ENCODE measurements at places on chromosomes 12 and 14.

- DNase-seq, result no peak
Measured at GRCh38 chr12:1933342-1934051, 15.0 kb upstream of the CACNA2D4 start.

DNA sequence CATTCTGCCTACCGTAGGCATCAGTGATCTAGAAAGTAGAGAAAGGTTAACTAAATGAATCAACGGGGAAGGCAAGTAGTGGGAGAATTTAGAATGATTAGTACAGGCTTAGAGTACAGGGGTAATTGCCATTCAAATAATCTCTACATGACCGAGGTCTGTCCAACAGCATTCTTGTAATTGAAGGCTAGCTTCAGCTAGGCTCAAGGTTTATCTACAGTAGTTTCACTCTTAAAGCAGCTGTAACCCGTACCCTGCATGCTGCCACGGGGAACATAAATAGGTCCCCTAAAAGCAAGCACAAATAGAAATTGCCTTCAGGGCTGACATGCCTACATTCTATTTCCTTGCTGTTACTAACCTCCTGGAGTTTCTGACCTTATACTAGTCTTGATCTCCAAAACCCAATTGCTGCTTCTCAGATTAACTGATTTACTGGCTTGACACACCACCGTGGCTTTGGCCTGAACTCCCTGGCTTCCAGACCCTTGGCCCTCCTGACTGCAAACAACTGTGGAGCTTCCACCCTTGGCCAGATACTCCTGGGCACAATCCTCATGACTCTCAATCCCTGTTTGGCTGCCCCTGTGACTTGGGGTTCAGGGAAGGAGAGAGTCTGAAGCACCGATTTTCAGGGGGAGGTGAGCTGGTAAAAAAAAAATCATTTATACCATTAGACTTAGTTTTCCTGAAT, 242.1 kb upstream of the FOXN3 start:
- DNase-seq, result no peak

GRCh38 chr12:69881771-69882170, 56.7 kb downstream of the MYRFL start:
- DNase-seq, result no peak

GRCh38 chr12:754473-754820, 2.1 kb downstream of the WNK1 start:
- no peak for DNase-seq

GRCh38 chr12:30314506-30315100, 381.1 kb downstream of the IPO8 start:
- no peak for DNase-seq

DNA sequence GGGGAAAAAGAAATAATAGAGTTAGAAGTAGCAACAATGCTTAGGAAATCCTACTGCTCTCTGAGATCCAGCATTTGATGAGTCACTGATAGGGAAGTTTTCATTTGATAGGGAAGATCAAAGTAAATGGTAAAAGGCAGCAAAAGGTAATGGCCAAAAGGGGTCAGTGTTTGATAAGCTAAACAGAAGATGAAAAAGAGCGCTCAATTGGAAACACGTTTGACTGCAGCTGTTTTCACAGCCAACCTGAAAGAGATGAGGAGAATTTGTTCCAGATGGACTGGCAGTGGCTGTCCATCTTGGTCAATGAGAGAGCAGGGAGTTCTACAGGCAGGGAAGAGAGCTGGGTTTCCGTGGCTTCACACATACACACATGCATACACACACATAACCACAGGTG, 264.2 kb downstream of the TMEM132C start:
- DNase-seq, result no peak

GRCh38 chr12:5489017-5489416, 57.1 kb downstream of the NTF3 start:
- DNase-seq, result no peak

DNA sequence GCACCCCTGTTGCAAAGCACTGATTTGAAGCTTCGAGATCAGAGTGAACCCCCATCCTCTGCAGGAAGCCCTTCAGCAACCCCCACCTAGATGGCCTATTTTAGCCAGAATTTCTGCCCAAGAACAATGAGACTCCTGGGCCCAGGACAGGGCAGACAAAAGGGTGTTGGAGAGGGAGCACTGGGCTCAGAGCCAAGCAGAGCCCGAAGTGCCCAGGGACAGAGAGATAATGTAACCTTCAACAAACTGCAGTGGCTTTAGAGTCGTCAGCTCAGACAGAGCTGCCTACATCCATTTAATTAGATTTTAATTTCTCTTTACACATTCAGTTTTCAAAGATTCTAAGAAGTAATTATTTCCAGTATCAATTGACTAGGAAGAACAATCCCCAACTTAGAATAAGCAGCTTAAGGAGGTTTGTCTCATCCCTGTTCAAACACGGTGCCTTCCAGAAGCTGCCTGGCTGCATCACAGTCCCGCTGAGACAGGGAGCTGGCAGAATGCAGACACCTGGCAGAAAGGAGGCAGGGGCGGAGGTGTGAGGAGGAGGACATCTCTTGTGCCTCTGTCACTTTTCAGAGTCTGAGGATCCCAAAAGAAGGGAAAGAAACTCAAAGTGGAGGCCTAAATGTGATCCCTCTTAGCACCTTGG, 504.9 kb upstream of the CCDC196 start:
- DNase-seq, result no peak

DNA sequence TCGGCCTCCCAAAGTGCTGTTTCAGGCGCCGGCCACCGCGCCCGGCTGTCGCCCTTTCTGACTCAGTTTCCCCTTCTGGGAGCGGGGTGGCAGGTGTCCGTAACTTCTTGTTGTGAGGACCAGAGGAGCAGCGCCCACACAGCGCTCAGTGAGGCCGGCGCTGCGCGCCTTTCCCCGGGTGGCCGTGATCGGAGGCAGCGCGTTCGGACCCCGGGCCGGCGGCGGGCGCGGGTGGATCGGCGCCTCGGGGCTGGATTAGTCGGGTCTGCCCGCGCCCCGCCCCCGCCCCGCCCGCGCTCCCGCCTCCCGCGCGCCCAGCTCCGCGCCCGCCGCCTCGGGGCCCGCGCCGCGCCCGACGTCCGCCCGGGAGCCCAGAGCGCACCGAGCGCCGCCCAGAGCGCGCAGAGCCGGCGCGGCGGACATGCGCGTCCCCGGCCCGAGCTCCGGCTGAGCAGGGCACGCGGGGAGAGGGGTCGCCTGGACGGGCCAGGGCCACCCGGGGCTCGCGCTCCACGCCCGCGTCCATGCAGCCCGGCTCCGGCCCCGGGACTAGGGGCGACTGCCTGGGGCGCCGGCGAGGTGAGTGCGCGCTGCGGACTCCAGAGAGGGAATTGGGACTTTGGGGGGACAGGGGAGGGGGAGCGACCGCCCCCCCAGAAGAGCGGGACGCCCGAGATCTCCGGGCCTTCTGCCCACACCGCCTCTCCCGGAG, 50.6 kb downstream of the LRCOL1 start:
- no peak for DNase-seq

DNA sequence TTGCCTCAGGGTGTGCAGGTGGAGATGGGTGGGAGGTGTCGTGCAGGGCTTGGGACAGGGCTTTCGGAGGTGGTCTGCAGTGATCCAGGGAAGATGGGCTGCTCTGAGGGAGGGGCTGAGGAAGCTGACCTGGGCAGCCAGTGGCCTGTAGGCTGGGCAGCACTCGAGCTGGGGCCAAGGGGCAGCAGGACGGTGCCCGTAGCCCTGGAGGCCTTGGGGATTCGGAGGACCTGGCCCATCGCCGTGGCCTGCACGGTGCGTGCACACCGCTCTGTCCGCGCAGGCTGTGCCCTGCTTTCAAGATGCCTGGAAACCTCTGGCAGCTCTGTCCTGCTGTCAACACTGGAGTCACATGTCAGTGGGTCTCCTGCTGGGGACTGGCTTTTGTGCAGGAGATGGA, 9.1 kb downstream of the PACS2 start:
- no peak for DNase-seq

DNA sequence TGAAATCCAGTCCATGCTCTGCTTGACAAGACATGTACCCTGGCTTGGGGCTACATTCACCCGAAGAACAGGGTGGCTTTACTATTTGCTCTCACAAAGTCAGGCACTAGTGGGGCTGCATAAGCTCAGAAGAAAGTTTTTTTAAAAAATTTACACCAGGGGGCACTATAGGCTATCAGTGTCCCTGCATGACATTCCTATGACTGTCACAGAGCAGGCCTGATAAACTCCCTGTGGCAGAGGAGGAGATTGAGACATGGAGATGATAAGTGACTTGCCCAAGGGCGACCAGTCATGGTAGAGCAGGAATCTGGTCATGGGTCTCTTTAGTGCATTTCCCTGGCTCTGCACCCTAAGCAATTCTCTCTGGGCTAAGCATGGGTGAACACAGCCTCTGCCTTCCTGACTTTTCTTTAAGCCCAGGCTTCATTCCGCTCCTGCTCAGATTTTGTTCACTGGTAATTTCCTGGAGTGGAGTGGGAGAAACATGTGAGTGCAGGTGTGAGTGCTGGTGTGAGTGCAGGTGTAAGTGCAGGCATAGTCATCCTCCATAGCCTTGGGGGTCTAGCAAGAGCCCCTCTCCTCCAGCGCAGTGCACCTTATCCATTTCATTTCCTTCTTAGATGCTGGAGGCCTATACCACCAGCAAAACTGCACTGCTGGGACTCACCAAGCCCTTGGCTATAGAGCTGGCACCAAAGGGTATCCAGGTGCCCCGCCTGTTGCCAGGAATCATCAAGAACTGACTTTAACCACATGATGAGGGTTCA, 91.6 kb downstream of the DHRS2 start:
- peak; percentile 57 for DNase-seq

- DNase-seq, result no peak
Measured at GRCh38 chr12:120332041-120332440, 4.5 kb upstream of the PLA2G1B start.

- peak; percentile 24 for DNase-seq
Measured at GRCh38 chr14:33737446-33737845, 213.4 kb downstream of the EGLN3 start.

GRCh38 chr14:24513009-24513408, 4.9 kb upstream of the CMA1 start:
- no peak for DNase-seq

DNA sequence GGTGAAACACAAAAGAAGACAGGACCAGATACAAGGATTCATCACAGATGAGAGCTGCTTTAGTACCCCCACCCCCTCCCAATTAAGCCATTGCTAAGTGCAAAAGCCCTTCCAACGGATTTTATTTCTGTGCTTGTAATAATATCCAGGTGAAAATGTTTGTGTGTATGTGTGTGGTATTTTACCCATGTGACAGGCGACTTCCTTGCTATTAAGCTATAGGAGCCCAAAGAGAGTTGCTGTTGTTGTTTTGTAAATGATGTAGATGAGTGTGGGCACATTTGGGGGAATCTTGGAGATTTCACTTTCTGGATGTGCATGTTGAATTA, 3.2 kb upstream of the HOXC4 start:
- no peak for DNase-seq

DNA sequence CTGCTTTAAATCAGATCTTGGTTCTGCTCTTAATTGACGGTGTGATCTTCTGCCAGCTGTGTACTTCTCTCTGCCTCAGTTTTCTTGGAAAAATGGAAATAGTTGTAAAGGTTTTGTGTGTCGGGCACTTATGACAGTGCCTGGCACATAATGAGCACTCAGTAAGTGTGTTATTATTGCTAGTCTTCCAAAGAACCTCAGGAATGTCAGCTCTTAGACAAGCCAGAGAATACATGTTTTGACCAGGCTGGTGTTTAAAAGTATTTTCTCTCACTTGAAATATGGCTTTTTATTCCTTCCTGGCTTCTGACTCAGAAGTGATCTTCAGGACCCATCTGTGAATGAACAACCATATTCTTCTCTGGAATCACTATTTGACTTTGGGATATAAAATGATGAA, 304.1 kb downstream of the SNAPC1 start:
- no peak for DNase-seq

GRCh38 chr12:11745113-11745512, 95.6 kb downstream of the ETV6 start:
- DNase-seq, result no peak

DNA sequence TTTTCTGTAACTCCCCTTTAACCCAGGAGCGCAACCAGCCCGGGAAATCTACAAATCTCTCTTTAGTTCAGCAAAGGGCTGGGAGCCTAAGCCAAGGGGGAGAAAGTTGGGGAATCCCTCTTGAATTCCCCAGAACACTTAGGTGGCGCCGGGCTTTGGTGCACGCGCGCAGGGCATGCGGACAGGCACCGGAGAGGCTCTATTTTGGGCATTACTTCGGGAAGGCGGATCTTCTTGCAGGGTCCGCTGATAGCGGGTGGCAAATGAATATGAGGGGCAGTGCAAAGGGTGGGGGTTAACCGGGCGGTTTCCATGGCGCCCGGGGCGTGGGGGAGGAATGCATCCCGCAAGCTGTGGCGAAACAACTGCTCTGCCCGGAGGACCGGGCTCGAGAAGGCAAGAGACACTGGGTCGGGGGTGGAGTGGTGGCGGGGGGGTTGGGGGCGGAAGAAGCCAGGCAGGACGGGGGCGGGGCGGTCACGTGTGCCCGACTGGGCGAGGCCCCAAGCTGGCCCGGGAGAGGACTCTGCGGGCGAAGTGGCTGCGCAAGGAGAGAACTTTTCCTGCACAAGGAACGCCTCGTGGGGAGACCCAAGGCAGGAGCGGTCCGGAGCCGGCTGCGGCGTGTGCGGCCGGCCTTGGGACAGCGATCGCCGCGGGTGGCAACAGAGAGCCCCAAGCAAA, at the start of gene FLVCR2:
FLVCR2 (plus strand) TSS at position 519 of the 684 bp plus-strand sequence. CDS start 353 bp downstream, outside the sequence.
- DNase-seq, result peak; percentile 94

GRCh38 chr12:16155938-16156337, 121.5 kb downstream of the SLC15A5 start:
- no peak for DNase-seq

GRCh38 chr14:74593241-74593953, 18.6 kb downstream of the LTBP2 start:
- DNase-seq, result no peak

DNA sequence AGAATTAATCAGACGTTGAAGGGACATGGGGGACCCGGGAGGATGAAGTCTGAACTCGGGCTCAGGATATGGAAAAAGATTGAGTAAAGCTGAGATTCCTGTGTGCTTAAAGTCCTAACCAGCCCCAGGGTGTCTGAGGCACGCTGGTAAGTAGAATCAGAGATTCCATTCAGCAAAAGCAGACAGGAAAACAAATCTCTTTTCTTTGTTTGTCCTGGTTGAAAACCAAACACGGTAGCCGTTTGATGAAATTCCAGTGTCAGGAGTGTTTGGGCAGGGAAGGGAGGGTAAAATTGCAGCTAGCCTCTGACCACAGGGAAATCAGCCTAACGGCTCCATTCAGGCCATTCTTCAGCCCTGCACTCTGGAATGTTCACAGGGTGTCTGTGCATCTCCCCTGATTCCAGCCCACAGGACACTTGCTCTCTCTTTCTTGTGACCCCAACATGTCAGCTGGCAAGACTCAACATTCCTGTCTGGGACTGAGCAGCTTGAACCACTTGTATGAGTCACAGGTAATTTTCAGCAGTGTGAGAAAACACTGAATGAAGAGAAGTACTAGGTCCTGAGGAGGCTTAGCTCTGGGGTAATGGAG, 31.0 kb downstream of the NINJ2 start:
- DNase-seq, result peak; percentile 83

DNA sequence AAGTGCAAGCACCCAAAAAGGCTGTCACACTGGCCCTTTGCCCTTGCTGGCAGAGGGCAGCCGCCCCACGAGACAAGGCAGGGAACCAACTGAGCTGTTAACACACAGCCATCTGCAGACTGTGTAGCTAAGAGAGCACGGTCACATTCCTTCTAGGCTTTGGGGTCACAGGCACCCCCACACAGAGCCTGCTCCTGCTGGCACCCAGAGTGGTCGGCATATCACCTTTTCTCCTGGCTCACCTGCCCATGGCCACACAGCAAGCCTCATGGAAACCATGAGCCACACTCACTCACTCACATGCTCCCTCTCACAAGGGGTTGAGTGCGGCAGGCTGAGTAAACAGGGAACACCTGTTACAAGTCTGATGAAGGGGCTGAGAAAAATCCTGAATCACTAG, 214.5 kb downstream of the PCNX1 start:
- no peak for DNase-seq

GRCh38 chr12:62739266-62740015, 195.5 kb downstream of the PPM1H start:
- DNase-seq, result no peak

All from urothelium cell line (cell line).